ENCODE measurements at places on chromosomes 11 and 22.

DNA sequence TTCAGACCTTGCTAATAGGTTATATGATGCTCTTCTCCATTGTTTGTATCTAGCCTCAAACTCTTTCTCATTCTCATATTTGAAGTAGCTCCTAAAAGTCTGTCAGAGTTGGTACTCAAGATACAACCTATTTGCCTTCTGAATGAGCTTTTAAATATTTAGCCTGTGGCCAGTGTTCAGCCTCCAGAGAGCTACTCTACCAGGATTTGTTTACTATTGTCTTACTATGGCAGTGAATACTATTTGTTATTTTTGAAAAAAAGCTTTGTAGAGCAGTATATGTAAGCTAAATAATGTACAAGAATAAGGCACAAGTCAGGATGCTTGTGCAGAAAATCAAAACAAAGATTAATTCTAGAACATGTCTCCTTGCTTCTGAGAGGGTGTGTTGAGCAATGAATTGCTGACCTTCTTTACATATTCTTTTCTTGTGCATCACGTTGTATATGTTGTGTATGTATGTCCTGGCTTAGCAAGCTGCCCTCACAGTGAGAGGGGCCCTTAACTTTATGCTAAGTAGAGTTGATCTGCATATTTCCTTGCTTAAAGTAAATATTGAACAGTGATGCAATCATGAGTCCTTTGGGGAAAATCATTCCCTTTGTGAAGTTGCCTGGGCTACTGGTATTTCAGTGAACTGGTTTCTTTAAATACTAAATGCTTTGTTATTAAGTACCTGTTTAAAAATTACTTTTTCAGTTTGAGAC lies 438.0 kb downstream of the LUZP2 start:
- DNase-seq, result no peak

DNA sequence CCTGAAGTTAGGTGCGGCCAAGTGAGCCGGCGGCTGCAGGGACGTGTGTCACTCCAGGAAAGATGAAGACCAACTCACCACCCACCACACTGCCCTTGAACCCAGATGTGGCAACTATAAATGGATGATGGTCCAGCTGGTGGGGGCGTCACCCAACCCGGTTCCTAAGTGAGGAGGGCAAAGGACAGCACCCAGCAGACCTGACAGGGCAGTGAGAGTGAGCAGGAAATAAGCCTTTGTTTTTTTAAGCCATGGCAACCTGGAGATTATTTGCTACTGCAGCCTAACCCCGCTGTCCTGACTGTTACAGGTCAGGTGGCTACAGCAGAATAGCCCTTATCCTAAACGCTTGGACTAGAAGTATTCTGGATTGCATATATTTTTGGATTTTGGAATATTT lies 228.9 kb downstream of the CTTN start:
- no peak for DNase-seq

DNA sequence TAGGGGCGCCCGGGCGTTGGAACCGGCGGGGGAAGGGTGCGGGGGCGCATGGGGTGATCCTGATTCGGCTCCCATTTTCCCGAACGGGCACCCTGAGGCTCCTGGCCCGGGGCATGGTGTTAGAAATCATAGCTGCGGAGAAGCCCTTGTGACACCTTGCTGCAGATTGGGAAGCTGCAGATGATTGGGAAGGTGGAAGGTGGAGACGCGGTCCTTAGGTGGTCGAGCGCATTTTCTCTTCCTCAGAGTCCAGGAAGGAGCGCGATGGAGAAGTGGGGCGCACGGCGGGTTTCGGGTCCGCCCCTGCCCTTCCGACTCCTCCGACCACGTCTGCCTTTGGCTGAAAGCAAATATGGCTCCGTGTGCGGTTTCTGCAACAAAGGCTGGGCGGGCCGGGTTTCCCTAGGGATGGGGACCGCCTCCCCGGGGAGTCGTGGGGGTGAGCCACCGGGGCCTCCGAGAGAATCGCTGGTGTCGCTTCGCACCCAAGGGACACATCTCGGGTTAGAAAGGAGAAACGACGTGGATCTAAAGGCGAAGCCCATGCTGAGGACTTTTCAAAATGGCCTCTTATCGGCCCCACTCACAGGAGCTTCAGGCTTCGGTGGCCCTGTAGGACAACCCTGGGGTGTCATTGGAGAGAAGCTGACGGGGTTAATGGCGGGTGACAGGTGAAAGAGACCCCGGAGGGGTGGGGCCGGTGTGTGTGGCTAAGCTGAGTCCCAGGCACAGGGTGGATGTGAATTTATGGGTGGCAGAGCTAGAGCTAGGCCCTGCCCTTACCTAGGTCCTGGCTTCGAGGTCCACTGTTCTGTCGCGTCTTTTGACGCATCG lies 707 bp upstream of the FTH1 start:
- no peak for DNase-seq

DNA sequence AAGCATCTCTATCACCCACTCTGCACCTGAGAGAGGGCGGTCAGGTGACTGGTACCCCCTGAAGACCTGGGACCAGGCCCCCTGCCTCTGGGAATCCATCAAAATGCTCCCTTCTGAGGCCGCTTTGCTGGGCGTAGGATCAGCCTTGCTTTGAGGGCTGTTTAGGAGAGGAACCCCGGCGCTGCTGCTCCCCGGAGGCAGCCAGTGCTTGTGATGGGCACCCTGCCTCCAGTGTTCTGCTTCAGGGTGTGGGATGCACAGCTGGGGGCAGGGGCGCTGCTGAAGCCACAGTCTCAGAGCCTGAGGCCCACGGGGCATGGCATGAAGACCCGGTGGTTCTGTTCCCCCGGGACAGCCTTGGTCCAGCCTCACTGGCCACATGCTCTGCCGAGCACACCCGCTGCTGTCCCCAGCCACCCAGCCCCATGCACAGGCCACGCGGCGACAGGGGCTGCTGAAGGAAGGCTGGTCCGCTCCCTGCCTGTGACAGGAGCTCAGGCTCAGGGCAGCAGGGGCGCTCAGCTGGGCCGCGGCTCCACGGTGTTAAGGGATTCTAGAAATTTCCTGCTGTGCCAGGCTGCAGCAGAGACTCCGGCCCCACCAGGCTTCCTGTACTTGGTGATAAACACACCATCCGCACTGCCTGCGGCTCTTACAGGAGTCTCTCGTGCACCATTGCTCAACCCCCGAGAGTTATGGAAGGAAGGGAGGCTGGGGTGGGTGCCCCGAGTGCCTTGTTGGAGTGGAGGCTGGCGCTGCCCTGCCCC lies 91.0 kb downstream of the KCNQ1 start:
- no peak for DNase-seq

GRCh38 chr11:11553573-11553972 lies 68.2 kb downstream of the GALNT18 start:
- DNase-seq, result no peak

GRCh38 chr11:115873813-115874212 lies 369.6 kb upstream of the CADM1 start:
- no peak for DNase-seq

All from neuronal stem cell (in vitro differentiated cells).